ENCODE measurements at places on chromosomes 4 and X.
A peak's percentile ranks its signal among the peaks of the same experiment; 100 is the strongest.

DNA sequence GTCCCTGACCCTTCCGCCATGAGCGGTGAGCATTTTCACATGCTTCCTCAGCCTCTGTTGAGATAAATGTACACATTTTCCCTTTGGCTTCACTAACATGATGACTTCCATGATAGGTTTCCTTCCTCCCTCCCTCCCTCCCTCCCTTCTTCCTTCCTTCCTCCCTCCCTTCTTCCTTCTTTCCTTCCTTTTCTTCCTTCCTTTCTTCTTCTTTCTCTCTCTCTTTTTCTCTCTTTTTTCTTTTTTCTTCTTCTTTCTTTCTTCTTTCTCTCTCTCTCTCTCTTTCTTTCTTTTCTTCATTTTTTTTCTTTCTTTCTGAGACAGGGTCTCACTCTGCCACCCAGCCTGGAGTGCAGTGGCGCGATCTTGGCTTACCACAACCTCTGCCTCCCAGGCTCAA is 8.9 kb downstream of the HGFAC start:
- no peak for DNase-seq

- no peak for DNase-seq
These were observed 210.9 kb downstream of the GRID2 start for GRCh38 chr4:92514627-92515026.

DNA sequence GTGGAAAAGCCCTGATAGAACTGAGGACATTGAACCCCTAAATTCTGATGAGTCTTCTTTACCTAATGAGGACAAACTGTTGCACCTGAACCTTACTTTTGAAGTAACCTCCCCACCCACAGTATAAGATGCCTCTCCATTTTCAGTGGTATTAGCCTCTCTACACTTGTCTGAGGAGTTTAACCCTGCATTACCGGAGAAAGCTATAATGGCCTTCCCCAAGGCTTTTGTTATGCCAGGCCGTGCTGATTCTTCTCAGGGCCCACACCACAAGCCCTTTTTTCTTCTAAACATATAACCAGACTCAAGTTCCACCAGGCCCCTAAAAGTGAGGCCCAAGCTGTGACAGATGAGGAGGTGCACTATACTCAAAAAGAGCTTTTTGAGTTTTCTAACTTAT is 345.8 kb upstream of the GRID2 start:
- DNase-seq: no peak

DNA sequence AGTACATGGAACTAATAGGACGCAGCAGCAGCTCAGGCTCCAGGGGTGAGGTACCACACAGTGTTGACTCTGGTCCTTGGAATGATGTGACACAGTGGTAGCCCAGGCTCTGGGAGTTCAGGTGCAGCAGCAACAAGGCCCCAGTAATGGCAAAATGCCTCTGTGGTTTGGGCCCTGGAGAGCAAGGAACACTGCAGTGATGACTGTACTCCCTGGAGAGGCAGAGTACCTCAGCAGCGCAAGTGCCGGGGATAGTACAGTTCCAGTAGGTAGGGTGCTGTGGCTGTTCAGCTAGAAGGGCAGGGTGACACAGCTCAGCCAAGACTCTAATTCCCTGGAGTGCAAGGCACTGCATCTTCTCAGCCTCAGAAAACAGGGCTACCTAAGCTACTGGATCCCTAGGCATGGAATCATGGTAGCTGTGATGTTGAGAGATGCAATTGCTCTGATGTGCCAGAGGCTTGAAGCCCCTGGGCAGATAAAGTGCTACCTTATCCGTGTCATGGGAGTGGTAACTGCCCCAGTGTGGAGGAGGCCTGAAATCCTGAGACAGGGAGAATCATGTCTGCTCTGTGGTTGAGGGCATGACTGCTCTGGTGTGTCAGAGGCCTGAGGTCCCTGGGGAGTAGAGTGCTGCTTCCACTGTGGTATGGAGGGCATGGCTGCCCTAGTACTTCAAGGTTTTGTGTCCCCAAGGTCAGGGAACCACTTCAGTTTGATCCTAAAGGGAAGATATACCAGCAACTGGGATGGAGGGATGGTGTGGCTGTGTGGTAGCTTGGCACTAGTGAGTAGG is 55.2 kb downstream of the AREG start:
- no peak for DNase-seq

DNA sequence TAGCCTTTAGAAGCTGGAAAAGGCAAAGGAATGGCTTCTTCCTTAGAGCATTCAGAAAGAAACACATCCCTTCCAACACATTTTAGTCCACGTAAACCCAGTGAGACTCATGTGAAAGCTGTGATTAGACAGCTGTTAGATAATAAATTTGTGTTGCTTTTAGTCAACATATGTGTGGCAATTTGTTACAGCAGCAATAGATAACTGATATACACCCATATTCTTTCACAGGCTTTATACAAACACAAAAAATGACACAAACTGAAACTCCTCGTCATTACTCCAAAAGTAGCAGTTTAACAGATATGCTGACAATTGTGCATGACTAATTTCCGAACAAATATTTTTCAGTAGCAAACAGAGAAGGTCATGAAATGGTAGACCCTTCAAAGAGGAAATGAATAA is 65.3 kb downstream of the ANTXR2 start:
- DNase-seq: no peak

- DNase-seq: no peak
These were observed 6.9 kb downstream of the PDLIM5 start for GRCh38 chr4:94458682-94459081.

GRCh38 chr4:2334826-2335728 is 73.2 kb upstream of the MXD4 start:
- DNase-seq: no peak

- no peak for DNase-seq
These were observed 1248.1 kb downstream of the RAPGEF2 start for GRCh38 chr4:160350944-160351343.

DNA sequence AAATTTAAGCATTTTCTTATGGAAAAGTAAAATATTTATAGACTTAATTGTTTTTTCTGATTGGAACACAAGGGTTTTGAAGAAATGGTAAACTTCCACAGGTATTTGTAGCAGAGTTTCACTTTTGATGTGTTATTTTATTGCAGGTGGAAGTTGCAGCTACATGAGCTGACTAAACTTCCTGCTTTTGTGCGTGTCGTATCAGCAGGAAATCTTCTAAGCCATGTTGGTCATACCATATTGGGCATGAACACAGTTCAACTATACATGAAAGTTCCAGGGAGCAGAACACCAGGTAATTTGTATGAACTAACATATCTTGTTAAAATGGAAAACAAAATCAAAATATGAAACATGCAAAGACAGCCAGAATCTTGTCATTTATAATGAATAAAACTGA is 117.4 kb downstream of the DIPK2B start:
- no peak for DNase-seq

DNA sequence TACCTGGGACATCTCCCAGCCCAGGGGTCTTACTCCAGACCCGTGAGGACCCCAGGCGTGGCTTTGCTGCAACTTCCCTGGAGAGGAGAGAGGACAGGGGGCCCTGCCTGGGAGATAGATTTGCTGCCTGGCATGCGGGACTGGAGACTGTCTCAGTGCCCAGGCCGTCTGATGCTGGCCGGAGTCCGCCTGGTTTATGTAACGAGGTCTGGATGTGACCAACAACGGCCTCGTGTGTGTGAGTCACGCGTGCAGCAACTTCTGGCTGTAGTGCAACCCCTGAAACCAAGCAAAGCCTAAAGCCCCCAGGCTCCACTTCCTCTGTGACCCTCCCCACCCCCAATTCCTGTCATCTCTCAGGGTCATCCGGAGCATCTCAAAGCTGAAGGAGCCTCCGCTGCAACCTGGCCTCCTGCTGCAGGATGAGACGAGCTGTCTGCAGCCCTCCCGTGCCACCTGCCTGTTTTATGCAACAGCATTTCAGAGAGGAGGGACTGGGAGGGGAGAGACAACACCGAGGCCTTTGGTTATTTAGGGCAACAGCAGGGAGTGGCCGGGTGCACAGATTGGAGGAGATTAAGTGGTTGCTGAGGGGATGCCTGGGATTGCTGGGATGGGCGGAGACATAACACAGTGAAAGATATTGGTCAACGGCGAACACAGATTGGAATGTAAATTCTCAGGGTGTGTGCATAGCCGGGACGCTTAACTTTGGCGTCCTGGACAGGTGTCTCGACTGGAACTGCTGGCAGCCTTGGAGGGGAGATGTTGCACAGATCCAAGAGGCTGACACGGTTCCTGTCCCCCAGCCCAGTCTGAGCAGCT is 16.0 kb downstream of the XG start:
- DNase-seq: no peak

DNA sequence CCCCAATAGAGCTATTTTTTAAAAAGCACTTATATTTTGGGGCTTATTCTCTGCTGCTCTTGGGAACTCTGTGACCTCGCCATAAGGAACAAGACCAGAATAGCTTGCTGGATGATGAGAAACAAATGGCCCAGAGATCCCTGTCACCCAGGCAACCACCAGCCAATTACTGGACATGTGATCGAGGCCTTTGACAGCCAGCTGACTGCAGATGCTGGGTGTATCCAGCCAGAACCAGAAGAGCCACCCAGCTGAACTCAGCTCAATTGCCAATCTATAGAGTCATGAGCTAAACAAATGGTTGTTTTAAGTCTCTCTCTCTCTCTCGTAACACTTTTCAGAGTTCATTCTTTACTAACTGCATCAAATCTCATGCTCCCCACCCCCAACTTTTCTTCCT is 24.4 kb upstream of the CITED1 start:
- DNase-seq: no peak

GRCh38 chr4:176791591-176792325 is 964 bp downstream of the VEGFC start:
- DNase-seq: peak; percentile 0

DNA sequence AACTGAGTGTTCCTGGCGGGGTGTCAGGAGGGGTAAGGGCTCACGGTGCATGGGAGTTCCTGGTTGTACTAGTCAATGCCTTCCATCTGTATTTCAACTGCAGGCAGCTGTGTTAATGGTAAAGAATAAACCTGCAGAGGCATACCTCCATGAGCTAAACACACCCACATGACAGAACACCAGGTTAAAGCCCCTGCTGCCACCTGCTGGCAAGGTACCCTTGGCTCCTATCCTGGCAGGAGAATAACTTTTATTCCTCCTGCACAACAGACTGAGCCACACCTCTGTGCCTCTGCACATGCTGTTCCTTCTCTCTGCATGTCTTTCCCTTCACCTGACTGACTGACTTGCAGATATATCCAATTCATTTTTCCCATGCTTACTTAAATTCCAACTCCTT is 11.1 kb downstream of the ITIH6 start:
- DNase-seq: no peak

- DNase-seq: peak; percentile 34
These were observed 88.4 kb downstream of the ZXDA start for GRCh38 chrX:57821703-57822387.

DNA sequence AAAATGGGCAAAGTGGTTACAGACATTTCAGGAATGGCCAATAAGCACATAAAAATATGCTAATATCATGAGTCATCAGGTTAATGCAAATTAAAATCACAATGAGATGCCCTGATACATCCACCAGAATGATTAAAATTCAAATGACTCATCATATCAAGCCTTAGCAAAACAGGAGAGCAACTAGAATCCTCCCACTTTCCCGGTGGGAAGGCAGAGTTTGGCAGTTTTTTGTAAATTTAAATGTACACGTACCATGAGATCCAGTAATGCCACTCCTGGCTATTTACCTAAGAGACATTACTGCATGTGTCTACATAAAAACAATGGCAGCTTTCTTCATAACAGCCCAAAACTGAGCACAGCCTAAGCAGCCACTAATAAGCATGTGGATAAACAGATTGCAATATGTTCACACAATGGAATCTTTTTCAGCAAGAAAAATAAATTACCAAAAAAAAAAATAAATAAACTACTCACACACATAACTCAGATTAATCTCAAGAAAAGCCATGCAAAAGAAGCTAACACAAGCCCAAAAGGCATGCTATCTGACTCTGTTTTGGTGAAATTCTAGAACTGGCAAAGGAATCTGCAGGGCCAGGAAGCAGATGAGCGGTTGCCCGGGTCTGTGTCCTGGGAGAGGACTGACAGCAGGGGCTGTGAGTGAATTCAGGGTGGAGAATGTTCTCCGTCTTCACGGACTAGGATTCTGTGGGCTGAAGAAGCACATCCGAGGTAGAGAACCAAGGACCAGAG is 48.8 kb downstream of the AFAP1 start:
- no peak for DNase-seq

GRCh38 chr4:81562093-81562492 is 90.4 kb upstream of the RASGEF1B start:
- no peak for DNase-seq

GRCh38 chr4:134668237-134668636 is 466.6 kb upstream of the PABPC4L start:
- DNase-seq: no peak

GRCh38 chr4:119010909-119011606 is 122.4 kb downstream of the SYNPO2 start:
- no peak for DNase-seq

- no peak for DNase-seq
These were observed 1999.1 kb upstream of the ADGRL3 start for GRCh38 chr4:59200992-59201391.

- no peak for DNase-seq
These were observed 19.5 kb downstream of the RGS12 start for GRCh38 chr4:3312362-3312761.

- DNase-seq: no peak
These were observed 25.2 kb upstream of the GLOD5 start for GRCh38 chrX:48736303-48736702.

GRCh38 chr4:79178760-79179159 is 147.1 kb downstream of the NAA11 start:
- no peak for DNase-seq

DNA sequence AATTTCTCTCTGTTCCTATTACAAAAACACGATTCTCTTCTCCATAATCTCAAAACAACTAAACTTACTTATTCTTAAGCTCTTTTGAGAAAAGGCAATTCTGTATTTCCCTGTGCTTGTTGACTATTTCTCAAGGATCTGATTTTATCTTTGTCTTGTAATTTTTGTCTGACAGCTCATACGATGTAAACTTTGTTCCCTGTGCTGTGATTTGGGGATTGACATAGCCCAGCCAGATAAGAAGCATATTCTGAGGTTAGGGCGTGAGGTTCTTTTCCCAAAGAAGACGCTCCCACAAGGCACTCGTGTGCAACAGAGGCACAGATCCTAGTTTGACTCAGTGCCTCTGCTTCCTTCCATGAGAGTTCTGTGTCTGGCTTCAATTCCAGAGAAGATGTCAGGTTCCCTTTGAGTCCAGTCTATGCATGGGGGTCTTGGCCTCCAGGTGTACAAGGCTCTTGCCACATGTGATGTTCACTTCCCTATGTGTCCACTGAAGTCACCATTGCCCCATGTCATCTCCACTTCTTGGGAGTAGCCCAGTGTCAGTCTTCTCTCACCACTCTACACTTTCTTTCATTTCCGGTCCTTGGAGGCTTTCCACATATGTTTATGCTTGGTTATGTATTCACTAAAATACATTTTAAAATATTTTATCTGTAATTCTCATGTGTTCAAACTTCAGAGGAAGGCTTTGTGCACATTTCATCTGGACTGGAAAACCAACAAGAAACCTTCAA is 94.8 kb downstream of the MID1 start:
- no peak for DNase-seq

All from NCI-H1105 (cell line).